MG63 (cell line): ENCODE measurements at places on chromosomes 1 and 21. TPM values are rescaled to one million over a fixed set of nuclear protein-coding genes. Genes with fewer than 3 reads are reported as not detected.

SLFNL1 gene
- not detected in 2 replicates for total RNA-seq

- peak; percentile 71 for DNase-seq
Observed at GRCh38 chr1:62689524-62689923, 1.3 kb upstream of the DOCK7 start.

TSPAN2 gene
- 0.17 and 1.0 TPM in 2 replicates for total RNA-seq

GRCh38 chr1:11838349-11839272 is 9.0 kb downstream of the NPPA start:
- peak; percentile 55 for DNase-seq

GNL2 gene
- 66.5 and 126 TPM in 2 replicates for total RNA-seq

DNA sequence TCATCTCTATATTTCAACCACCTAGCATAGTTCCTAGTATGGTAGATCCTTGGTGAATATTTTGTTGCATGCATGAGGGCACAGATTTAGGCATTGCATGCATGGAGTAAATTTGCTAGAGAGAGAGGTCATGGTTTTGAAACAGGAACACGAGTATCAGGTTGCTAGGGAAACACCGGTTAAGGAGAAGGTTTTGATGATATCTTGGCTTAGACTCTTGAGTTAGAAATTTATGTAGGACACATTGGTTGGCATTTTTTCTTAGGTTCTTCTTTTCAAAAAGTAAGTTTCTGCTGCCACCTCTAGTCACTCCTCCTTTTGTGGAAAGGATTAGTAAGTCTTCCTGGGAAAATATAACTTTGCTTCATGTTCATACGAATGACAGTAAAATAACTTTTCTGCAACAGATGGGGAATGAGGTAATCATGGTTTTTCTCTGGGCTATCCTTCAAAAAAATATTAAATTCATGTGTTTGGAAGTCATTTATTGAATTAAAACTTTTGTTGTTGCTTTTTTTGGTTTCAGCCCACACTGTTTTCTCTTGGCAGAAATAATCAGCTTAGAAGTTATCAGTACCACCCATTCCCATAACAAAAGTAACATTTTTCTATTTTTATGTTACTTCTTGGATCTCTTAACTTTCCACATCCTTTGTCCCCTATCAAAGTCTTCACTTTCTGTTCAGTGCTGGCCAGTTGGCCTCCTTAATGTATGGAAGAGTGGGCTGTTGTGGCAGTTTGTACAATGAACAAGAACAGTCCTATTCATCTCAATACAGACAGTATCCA is 97.3 kb downstream of the PLA2G4A start:
- DNase-seq = no peak

MYOC gene
- total RNA-seq = 1.3 TPM in 1 of 2 replicates, not detected in the other

NEK2 gene
- 42.1 and 56.8 TPM in 2 replicates for total RNA-seq

DNA sequence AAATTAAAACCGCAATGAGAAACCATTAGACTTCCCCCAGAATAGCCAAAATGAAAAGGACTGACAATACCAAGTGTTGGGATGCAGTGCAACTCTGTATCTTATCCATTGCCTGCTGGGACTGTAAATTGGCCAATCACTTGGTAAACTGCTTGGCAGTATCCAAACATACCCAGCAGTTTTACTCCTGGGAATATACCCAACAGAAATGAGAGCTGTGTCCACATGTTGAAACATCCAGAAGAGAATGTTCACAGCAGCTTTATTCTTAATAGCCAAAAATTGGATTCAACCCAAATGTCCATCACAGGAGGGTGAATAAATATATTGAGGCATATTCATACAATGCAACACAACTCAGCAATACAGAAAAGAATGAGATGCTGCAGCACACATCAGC is 13.7 kb upstream of the FAM20B start:
- peak; percentile 19 for DNase-seq

NOS1AP gene
- not detected in 2 replicates for total RNA-seq

DNA sequence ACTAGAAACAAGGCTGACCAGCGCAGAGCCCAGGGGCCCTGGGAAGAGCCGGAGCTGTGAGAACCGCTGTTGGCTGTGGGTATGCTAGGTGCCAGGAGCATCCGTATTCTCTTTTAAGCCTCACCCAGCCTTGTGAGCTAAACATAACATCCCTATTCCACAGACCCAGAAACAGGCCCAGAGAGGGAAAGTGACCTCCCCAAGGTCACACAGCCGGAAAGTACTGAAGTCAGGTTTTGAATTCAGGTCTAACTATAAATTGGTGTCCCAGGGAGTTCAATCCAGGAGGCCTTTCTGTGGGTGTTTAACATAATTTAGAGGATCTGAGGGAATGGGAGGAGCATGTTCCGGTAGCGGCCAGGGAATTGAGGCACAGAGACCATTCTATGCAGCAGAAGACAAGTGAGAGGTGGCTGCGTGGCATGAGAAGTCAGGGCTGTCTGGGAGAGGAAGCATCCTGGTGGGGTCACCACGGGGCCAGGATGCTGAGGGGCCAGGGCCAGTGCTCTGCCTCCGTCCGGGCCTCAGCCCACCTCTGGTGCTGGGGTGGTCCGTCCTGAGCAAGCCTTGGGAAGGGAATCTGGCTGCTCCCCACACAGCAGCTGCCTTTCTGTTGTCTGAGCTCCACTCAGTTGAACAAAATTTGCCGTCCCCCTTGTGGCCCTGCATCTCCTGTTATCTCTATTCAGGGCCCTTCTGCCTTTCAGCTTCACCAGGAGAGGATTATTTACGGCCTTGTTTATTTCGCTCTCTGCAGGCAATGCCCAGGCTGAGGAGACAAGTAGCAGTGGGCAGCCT is 338.8 kb upstream of the VAMP3 start:
- DNase-seq = no peak
